ENCODE measurements at places on chromosomes 4 and X.

DNA sequence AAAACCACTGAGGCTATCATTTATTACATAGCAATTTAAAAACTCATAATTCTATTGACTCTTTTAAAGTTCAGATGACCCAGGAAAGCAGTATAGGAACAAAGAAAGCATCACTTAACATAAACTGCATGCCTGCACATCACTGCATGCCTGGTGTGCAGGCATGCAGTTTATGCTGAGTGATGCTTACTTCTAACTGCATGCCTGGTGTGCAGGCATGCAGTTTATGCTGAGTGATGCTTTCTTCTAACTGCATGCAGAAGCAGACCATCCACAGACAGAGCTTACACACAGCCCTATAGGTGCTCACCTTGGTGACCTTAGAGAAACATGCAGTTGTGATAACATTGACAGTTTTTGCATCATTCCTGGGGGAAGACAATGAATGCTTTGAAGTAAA, 17.0 kb downstream of the SDAD1 start:
- DNase-seq: no peak

- no peak for DNase-seq
These were observed 38.9 kb upstream of the RAP1GDS1 start for GRCh38 chr4:98222306-98222705.

DNA sequence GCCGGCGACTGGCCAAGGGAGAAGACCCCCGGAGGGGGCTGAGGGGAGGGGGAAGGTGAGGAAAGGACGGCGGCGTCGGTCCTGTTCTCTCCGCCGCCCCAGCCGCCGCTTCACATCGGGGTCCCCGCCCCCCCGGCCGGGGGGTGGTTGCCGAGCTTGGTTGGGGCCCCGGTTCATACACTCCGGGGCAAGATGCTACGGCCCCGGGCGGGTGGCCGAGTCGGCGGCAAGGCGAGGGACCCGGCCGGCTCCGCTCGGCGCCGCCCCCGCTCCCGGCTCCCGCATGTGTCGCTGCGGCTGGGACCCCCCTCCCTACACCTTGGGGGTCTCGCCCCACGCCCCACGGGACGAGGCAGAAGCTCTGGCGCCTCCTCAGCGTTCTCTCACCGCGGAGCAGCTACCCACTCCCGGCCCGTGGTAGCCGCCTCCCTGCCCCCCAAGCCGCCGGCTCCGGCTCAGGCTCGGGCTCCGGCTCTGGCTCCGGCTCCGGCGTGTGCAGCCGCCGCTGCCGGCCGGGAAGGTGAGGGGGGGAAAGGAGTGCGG, 461 bp downstream of the FBXW7 start:
- peak; percentile 17 for DNase-seq

GRCh38 chr4:76197971-76198410, 15.6 kb downstream of the SCARB2 start:
- no peak for DNase-seq

DNA sequence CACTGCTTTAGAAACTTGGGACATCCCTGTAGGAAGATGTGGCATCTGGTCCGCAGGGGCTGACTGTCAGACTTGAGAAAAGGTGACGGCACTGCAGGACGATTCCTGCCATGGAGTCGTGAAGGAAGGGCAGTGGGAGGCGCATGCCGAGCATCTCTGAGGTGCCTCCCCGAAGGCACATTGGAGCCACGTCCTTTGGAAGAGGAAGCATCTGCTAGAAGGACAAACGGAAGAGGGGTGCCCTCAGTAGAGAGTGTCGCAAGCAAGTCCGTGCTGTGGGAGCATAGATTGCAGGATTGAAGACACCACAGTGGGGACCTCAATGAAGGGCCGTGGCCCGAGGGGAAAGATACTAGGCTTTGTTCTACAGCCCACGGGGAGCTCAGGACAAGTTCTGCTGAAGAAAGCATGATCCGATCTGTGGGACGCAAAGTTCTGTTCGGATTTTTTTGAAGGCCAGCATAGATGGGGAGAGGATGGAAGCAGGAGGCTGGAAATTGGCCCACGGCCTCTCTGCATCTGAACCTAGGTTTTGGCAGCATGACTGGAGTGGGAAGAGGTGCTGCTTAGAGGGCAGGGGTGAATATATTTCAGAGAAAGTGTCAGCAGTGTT, 24.2 kb upstream of the HELT start:
- DNase-seq: no peak

DNA sequence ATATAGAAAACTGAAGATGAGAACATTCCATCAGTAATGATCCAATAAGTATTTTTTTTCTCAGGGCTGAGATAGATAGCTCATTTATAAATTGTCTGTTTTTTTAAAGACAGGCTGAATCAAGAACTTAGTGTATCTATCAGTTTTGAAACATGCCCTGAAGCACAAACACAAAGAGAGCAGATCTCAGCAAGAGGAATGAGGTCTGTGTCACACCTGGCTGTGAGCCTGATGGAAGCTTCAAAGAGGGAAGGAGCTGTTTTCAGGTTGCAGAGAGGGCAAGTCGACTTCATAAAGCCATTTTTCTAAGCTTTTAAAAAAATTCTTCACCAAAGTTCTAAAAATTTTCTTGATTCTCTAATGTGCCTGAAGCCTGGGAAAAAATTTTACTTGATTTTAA, 434.9 kb downstream of the PDGFC start:
- no peak for DNase-seq
